ENCODE measurements at places on chromosomes 16 and 17.

GRCh38 chr16:60310846-60311445, 1576.8 kb upstream of the GOT2 start:
- DNase-seq = no peak

DNA sequence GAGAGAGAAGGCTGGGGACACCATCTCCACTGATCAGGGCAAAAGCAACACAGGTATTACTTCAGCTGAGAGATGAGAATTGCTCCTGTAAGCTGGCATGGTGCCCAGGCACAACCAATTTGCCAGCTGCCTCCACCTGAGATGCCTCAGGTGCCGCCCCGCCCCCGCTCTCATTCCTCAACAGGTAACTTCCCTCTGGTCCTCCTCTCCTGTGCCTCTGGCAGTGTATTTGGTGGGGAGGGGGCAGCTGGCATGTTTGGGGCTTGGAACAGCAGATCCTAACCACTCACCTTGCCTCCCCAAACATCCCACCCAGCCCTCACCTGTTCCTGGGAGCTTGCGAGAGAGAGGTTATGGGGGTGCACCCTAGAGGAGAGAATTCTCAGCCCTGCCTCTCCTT, 2.9 kb upstream of the SRCIN1 start:
- no peak for DNase-seq

DNA sequence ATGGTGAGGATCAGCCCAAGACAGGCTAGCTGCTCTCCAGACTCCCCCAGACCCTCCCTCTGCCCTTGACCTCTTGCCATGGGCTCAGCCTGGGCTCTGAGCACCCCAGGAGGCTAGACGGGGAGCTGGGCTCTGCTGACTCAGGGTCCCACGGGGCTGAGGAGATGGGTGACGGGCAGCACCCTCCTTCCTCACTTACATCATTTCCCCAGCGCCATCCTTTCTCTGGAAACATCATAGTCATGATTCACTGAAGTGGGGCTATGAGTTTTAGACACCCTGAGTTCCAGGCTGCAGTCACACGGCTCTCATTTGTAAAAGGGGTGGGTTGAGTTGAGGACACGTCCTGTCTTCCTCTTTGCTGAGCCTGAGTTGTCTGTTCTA, 3.0 kb upstream of the ITGAX start:
- DNase-seq = no peak

DNA sequence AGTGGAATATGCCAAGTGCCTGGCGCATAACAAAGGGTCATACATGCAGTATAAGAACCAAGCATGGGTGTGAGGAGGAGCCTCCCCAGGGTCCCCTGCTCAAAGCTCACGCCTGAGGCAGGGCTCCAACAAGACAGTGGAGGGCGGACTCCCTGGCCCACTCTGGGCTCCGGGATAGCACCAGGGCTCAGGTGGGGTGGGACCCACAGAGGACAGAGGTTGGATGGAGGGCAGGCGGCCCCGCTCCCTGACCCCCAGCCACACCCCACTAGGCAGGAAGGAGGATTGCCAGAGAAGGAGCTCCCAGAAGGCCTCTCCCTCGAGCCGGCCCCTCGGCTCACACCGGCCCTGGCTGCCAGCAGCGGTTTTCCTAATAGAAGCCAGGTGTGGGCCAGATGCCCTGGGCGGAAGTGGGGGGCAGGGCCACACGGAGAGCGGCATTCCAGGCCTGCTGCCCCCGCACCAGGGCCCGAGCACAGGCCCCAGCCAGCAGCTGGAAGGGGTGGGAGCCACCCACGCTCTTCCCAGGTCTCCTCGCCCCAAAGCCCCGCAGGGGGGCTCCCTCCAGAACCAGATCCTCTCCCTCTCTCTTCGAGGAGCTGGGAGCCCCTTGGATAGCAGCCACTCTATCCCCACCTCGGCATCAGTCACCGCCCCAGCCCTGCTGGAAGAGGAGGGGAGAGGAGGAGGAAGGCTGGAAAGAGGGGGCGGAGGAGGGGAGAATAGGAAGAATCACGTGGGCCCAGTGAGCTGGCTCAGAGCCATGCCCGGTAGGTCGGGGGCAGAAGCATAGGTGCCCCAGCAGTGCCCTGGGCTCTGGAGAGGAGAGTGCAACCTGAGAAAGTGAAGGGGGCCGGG, 21.0 kb downstream of the VASN start:
- DNase-seq = peak; percentile 77

- DNase-seq = no peak
These were observed 13.0 kb downstream of the C16orf87 start for GRCh38 chr16:46817961-46818360.

DNA sequence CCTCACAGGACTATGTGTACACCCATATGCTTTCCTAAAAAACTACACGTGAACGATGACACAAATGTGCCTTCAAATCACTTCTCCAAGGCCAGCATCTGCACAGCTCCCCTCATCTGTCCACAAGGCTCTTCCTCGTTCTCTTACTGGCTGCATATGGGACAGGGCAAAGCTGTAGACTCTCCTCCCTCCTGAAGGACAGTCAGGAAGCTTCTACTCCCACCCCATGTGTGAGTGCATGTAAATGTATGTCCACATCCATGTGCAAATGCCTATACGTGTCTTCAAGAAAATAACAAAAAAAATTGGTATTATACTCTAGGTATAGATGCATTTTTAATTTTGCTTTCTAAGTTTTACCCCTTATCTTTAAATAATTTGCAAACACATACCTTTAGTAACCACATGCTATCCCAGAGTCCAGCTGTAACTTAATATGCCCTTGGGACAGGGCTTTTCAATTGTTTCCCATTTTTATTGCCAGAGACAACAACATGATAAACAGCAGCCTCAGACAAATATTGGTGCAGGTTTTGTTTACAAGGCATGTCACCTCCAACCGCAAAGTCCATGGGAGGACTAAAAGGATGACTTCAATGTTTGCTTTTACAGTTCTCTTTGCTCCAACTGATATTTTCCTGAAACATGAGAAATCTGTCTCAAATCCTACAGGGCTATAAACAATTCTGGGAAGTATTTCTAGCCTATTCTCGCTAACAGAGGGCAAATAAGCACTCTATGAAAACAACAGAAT, 31.6 kb upstream of the FAAP100 start:
- DNase-seq = no peak

DNA sequence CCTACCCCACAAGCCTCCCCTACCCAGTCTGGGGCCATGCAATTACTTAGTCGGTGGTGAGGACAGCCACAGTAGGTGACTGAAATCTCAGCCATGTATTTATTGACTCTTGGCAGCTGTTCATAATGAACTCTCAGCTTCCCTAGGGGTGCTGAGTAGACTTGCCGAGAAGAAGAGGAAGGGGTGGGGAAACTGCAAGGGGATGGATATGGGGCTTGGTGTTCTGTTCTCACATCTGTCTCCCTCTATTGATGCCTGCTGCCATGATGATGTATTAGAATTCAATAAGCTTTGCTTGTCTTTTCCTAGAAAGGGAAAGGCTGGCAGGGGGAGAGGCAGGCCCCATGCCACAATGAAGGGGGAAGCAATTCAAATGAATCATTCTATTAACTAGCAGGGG, 112.9 kb downstream of the GP2 start:
- DNase-seq = no peak

- DNase-seq = no peak
These were observed 264.5 kb downstream of the PMP22 start for GRCh38 chr17:15000661-15001060.

DNA sequence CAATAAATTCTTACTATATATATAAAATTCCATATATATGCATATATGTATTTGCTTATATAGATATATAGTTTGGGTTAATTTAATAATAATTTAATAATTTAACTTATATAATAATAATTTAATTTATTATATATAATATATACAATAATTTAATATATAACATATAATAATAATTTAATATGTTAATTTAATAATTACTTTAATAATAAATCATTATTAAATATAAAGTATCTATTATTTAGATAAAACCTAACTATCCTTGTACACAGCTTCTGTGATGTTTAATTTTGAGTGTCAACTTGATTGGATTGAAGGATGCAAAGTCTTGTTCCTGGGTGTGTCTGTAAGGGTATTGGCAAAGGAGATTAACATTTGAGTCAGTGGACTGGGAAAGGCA, 40.6 kb upstream of the CDH13 start:
- no peak for DNase-seq

DNA sequence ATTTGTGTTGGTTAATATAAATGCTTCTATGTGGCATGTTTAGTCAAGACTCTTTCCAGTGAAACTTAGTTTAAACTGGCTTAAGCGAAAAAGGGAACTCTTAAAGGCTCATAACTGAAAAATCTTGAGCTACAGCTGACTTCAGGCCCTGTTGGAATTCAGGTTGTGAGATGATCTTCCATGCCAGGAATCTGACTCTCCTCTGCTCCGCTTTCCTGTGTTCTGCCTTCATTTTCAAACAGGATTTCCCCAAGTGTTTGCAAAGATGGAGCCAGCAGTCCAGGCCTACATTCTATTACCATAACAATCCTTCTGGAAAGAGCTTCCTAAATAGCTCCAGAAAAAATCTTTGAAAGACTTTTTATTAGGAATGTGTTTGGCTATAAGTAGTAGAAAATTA, 134.9 kb downstream of the NLK start:
- DNase-seq = no peak

DNA sequence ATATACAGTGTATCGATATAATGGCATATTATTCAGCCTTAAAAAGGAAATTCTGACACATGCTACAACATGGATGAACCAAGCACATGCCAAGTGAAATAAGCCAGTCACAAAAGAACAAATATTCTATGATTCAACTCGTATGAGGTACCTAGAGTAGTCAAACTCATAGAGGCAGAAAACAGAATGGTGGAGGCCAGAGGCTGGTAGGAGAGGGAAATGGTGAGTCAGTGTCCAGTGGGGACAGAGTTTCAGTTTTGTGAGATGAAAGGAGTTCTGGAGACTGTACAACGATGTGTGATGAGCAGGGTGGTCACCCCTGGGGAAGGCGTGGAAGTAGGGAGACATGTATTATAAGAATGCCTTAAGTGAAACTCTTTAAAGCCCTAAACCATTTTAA, 39.9 kb downstream of the RNF157 start:
- DNase-seq = no peak

DNA sequence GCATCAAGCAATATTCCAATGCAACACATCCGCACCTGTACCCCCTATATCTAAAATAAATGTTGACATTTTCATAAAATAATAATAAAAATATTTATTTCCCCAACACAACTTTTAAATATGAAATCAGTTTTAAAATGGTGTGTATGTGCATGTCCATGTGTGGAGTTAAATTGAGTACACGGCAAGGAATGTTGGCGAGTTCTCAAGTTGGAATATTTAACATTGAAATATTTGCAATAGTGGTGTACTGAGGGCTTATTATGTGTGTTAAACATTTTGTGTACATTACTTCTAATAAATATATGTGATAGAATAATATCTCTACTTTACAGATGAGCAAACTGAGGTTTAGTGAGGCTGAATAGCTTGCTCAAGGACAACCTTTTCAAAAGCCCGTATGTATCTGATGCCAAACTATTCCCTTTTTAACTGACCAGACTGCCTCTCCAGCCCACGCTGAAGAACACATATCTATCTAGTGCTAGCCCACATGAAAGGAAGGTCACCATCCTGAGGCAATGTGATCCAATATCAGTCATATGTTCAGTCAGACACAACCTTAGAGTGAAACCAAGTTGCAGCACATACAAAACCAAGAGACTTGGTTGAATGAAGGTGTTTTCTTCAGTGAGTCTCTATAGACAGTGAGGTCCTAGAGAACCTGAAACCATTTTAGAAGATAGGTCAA, 192.2 kb upstream of the CDH11 start:
- no peak for DNase-seq

DNA sequence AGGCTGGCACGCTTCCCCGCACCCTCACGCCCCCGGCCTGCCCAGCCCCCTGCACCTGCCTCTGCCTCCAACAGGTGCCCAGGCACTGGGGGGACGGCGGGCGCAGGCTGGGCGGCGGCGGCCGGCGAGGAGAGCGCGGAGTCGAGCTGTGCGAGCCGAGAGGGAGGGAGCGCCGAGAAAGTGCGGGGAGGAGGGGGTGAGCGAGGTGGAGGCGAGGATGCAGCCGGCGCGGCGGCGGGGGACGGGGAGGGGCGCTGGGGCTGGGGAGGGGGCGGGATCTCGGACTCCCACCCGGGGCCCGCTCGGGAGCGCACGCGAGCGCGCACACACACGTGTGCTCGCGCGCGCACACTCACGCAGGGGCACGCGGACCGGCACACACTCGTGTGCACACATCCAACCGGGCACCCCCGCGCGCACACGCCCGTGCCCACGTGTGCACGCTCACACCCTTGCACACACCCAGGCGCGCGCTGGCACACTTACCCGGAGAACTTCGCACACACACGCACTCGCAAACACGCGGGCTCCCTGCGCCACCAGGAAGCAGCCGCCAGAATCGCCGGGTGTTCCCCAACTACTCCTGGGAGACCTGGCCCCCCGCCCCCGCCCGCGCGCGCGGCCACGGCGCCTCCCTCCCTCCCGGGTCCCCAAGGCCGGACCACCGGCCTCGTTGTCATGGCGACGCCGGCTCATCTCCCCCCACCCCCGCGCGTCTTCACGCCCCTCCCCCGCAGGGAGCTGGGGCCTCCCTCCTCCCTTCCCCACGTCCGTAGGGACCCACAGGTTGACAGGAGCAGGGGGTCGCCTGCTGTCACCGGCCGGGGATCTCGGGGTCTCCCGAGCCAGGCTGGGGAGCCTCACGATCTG, at the start of gene DOC2A:
DOC2A (minus strand) TSS at position 184 of the 870 bp plus-strand sequence. CDS start 805 bp downstream, outside the sequence.
- DNase-seq = no peak

GRCh38 chr17:75981019-75981615, 2.1 kb downstream of the TEN1 start:
- no peak for DNase-seq

GRCh38 chr16:81987121-81987520, 24.1 kb downstream of the SDR42E1 start:
- DNase-seq = no peak

GRCh38 chr17:46952115-46952514, 26.9 kb downstream of the RPRML start:
- DNase-seq = no peak

DNA sequence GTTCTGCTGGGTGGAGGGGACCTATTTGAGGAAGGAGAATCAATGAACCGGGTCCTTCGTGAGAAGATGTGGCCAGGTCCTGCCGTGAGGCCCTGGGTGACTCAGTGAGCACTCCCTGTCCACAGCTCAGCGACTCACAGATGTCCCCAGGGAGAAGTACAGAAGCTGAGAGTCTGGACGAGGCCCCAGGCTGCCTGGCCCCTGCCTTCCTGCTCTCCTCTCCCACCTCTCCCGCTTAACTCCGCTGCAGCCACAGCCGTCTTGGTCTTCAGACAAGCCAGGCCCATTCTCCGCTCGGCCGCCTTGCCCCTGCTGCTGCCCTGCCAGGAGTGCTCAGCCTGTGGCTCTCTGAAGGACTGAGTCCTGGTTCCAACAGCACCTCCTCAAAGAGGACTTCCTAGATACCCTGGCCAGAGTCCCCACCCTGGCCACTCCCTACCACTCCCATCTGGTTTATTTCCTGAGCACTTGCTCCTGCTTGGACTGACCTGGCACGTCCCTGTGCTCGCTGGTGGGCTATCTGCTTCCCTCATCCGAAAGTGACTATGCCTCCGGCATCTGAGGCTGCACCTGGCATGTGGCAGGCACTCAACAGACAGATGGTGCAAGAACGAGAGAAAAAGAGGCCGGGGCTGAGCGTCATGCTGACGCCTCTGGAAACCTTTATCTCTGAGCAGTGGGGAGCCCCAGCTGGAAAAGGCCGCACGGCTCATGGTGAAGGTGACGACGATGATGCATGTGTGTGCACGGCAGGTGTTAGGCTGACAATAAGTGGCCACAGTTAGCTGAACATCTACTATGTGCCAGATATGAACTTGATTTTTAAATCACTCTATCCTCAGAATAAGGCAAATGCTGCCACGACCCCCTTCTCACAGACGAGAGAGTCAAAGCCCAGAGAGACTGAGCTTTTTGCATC, 9.2 kb upstream of the TNFRSF13B start:
- no peak for DNase-seq

Data from coronary artery (tissue), 2 donors.